ENCODE measurements at places on chromosomes 1 and 21.

GRCh38 chr1:153490272-153491051 lies 30.0 kb upstream of the S100A7 start:
- DNase-seq, result no peak

DNA sequence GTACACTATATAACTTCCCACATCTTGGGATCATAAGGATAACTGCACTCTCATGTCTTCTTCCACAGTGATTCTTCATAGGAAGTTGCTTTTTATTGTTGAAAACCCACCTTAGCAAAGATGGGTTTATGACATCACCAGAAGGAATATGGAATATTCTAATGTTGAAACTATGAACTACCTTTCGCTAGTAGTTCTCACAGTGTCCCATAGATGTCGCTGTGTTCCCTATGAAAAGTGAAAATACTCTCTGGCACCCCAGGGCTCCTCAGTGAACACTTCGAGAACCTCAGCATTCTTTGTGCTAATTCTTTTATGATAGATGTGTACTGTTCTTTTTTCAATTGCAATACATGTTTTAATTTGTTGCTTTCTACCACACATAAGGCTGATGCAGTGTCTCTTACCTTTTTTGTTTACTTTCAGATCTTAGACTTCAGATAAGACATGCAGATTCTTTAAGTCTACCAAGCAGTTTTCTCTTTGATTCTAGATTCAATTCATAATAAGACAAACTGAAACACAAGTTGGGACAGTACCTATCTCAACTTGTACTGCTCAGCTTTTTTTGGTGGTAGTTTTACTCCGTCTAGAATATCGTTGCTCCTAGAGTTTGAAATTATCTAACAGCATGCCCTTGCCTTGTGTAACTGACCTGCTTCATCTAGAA lies 90.8 kb downstream of the GTF2B start:
- DNase-seq, result no peak

DNA sequence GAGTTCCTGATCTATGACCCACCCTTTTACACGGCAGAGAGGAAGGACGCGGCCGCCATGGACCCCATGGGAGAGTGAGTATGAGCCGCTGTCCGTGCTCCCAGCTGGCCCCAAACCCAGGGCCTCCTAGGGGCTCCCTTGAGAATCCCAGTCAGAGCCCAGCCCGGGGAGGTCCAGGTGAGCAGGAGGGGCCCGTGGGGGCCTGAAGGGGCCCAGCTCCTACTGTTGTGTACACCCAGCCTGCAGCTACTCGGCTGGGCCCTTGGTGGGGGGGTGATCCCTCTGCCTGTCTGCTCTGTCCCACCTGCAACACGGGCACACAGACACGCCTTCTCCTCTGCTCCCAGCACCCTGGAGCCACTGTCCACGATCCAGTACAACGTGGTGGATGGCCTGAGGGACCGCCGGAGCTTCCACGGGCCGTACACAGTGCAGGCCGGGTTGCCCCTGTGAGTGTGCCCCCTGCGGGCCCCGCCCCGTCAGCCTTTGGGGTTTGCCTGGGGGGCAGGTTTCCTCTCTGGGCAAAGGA lies 28.6 kb upstream of the LRRC3 start:
- DNase-seq, result no peak

DNA sequence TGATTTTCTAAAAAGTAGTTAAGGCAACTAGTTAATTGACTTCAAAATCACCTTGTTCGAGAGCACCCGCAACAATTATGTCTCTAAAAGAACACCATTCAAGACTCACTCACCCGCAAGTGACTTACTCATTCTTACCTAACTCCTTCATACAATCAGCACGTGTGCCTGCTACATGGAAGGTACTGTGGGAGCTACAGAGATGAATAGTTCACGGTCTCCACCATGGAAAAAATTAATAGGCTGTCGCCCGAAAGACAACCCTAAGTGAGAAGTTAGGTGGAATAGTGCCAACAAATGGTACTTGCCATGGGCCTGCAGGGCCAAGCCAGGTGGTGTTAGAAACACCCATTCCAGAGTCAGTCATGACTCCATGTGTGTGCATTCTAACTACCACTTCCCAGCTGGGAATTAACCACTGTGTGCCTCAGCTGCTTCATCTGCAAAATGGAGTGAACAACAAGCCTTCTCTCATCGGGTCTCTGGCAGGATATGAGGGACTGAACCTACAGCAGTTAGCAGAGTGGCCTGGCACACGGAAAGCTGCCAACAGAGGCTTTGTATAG lies 7.1 kb downstream of the SSBP3 start:
- no peak for DNase-seq

GRCh38 chr1:9347095-9347850 lies 54.6 kb downstream of the SPSB1 start:
- no peak for DNase-seq

- no peak for DNase-seq
Measured at GRCh38 chr1:22118291-22118992, 24.5 kb downstream of the WNT4 start.

DNA sequence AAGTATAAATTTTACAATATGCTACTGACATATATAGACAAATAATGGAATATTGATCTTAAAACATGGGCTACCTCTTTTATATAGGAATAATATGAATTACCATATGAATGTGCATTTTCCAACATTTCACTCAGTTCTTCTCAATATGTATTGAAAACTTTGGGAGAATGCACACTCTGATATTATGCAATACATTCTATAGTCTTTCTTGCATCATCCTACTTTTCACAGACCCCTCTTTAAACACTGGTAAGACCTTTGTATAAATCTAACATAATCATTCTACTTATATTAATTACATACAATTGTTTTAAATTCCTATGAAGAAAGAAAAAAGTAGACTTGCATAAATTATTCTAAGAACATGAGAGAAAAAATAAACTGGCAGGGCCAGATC lies 69.2 kb downstream of the NCAM2 start:
- no peak for DNase-seq

- DNase-seq, result no peak
Measured at GRCh38 chr1:37948166-37948565, 1.3 kb upstream of the INPP5B start.

DNA sequence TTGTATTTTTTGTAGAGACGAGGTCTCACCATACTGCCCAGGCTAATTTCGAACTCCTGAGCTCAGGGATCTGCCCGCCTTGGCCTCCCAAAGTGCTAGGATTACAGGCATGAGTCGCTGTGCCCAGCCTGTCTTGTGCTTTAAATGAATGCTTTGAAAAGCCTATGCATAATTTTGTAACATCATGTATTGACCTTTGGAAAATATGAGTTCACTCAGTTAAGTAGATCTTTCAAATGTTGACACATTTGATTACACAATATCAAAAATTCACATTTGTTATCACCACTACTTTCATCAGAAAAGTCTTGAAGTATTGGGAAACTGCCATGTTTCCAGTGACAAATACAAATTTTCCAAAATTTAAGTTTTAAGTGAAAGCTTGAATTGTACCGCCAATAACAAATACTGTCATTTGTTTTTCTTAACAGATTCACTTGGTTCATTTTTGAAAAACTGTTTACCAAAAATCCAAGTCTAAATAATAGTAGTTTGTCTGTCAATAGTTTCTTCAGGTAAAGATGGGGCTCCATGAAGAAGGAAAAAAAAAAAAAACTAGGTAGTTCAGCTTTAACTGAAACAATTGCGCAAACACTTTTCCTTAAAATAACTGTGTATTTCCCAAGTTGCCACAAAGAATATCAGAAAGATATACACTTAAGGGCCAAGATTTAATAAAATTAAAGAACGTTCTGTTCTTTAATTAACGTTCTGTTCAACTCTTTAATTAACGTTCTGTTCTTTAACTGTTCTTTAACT lies 233.2 kb upstream of the NR5A2 start:
- DNase-seq, result no peak

DNA sequence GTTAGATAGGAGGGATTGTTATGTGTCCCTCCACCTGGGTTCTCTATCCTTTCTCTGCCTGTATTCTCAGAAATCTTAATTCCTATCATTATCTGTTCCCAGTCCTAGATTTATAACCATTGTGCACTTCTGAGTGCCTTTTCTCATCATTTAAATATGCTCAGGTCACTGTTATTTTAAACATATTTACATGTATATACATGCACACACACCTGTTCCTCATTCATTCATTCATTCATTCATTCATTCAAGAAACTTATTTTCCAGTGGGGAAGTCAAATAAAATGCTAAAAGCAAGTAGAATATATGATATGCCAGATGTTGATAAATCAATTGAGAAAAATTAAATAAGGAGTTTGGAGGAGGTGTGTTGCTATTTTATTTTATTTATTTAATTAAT lies 110.3 kb downstream of the NEK7 start:
- DNase-seq, result no peak

GRCh38 chr1:43776043-43776761 lies 68.9 kb downstream of the ST3GAL3 start:
- no peak for DNase-seq

DNA sequence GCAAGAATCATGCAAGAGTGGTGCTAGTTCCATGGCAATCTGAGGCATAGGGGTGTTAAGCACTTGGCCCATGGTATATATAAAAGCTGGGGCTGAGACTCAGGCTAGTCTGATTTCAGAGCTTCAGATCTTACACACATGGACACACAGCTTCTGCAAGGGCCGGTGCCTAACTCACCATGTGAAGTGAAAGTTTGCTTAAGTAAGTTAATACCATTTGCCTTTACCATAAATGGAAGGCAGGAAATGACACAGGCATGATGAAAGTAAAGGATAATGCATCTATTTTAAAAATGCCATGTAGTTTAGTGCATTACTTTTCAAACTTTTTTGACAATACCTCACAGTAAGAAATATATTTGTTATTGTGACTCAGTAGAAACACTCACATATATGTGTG lies 122.6 kb downstream of the KCNJ6 start:
- DNase-seq, result no peak

GRCh38 chr1:170537798-170538503 lies 6.0 kb downstream of the GORAB start:
- no peak for DNase-seq

GRCh38 chr1:87508247-87508787 lies 179.6 kb downstream of the LMO4 start:
- no peak for DNase-seq

GRCh38 chr21:45985471-45986315 lies 4.1 kb downstream of the COL6A1 start:
- no peak for DNase-seq

DNA sequence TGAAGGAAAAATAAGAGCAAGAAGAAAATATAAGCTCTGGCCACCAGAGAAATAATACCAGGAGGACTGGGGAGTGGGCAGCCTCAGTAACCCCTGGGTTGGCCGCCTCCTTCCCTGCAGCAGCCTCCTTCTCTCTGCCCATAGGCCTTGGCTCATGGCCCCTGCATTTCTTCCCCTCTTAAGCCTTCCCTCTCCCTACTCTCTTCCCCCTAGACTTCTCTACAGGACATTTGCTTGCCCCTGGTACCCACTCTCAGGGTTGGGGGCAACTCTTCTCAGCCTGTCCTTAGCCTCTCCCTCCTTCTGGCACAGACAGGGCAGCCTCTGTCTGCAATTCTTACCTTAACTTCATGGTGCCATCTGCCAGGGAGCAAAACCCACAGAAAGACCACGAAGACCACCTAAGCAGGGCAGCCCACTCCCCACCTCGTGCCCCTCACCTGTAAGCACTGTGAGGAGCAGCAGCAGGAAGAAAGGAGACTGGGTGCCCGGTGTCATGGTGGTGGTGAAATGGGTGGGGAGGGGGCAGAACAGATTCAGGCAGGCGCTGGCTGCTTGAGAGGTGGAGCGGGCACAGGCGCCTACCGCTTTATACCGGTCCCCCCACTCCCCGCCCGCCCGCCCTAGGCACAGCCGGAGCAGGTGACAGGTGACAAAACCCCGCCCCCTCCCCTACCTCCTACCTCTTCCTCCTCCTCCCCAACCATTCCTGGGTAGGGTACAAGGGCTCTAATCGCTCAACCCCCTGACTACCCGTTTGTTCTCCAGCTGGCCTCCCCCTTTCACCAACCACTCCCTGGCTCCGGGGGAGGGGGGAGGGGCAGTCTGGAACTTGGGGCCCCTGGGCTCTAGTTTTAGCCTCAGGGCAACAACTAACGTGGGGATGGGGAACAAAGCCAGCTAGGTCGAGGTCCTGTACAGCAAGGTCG lies 15.1 kb downstream of the THBS3 start:
- DNase-seq, result no peak

DNA sequence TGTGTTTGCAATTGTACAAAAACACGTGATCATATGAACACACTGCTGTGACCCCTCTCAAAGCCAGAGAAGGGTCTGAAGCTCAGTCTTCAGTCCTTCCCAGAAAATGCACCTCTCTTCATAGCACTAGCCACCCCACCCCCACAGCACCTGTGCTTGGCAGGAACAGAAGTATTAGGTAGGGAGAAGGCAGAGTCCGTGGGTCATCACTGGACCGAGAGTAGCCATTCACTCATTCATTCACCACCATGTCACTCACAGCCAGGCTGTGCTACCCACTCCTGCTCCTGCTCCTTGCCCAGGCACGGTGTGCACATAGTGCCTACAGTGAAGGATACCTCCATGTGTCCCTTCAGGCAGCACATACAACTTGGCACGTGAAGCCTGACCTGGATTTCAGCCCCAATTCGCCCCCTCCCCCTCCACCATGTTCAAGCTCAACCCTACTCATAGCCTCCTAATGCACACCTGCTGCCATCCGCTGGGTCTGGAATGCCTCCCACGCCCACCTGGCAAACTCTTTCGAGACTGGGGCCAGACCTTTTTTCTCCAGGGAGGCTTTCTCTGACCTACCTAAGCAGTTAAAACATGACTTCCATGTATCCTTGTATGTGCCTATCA lies 81.9 kb upstream of the GALNT2 start:
- DNase-seq, result no peak

GRCh38 chr1:6970221-6970620 lies 185.0 kb downstream of the CAMTA1 start:
- no peak for DNase-seq

GRCh38 chr1:16006010-16006409 lies 2.0 kb downstream of the SRARP start:
- DNase-seq, result no peak

GRCh38 chr21:43719748-43720538 lies 1.0 kb downstream of the PDXK start:
- no peak for DNase-seq

DNA sequence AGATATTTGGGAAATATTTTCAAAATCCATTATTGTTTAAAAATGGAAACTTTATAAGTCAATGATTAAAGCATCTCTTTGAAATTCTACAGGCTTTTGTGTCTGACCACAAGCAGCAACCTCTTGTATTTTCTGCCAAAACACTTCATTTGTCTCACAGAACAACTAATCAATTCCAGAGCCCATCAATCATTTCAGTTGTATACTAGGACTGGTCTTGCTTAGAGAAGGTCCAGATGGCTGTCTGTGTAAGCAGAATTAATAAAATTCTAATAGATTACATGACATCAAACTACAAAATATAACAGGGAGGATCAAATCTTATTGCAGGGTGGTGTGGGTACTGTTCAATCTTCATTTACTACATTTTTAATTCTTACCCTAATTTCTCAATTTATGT lies 76.4 kb downstream of the ACBD6 start:
- no peak for DNase-seq

DNA sequence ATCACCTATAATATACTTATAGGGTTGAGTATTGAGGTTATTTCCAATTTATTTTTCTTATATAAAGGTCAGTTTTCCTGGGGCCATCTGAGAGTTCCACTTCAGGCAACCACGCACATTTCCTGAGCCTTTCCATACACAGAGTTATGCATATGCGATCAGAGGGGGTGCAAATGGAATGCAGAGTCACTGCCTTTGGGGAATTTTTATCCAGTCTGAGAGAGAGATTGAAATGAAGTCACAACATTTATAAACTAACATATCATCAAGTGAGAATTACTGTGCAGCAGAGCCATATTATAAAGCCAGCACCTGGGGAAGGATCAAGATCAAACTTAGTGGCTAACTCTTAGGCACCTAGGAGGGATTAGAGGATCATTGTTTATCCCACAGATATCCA lies 299.9 kb upstream of the PLXNA2 start:
- DNase-seq, result no peak
